CD4-positive, alpha-beta T cell treated with Interleukin-6 at 100 ng/mL for 8 hours (primary cell): ENCODE measurements at places on chromosomes 12 and 14.

GRCh38 chr12:104852102-104852501 lies 106.0 kb downstream of the SLC41A2 start:
- DNase-seq = no peak

- no peak for DNase-seq
Observed at GRCh38 chr12:59941461-59941860, 345.6 kb downstream of the SLC16A7 start.

GRCh38 chr12:46150735-46151134 lies 118.1 kb downstream of the SLC38A1 start:
- DNase-seq = no peak

GRCh38 chr14:98298481-98299244 lies 973.3 kb downstream of the BCL11B start:
- DNase-seq = no peak

GRCh38 chr12:131783915-131784541 lies 44.2 kb upstream of the MMP17 start:
- no peak for DNase-seq

DNA sequence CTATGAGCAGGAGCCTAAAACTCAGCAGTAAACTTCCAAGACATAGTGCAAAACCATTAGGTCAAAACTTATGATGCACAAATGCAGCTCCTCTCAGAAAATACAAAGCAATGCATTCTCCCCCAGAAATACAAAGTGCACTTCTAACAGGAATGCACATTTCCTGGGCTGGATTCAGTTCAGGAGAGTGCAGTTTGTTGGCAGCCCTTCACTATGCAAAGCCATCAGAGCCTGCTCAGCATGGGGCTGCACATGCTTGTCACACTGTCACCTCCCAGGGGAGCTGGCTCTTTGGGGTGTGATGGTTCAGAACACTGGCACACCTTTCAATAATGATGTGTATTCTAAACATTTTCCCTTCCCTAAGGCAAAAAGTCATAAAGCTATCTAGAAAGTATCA lies 110.4 kb downstream of the KCNK10 start:
- no peak for DNase-seq

GRCh38 chr14:78188882-78189281 lies 18.7 kb downstream of the NRXN3 start:
- no peak for DNase-seq

DNA sequence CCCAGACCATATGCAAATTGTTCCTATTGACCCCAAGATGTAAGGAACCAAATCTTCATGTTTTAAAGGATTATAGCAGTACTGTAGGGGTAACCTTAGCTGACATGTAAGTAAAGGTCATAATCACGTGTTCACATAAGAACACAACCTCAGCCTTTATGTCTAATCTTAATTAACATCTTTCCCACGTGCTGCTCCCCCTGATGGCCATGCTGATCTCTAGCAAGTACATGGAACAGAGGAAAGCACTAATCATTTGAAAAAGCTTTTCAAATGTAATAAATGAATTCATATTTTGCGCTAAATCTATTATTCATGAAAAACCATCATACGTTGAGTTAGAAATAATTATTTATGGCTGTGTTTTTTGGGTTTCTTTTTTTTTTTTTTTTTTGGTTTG lies 30.5 kb upstream of the ITPR2 start:
- DNase-seq = no peak

- peak; percentile 49 for DNase-seq
Observed at GRCh38 chr12:110039085-110039807, 9.1 kb downstream of the C12orf76 start.

GRCh38 chr12:111971800-111972199 lies 41.2 kb downstream of the TMEM116 start:
- no peak for DNase-seq
